ENCODE measurements at places on chromosomes 12 and 14.

GRCh38 chr14:80522411-80522810 lies 311.1 kb upstream of the DIO2 start:
- no peak for DNase-seq

- no peak for DNase-seq
These were observed 9.0 kb downstream of the RHOF start for GRCh38 chr12:121784460-121784859.

- no peak for DNase-seq
These were observed 1915.0 kb upstream of the FLRT2 start for GRCh38 chr14:83614956-83615355.

GRCh38 chr12:69630191-69630590 lies 19.5 kb upstream of the LRRC10 start:
- DNase-seq = no peak

DNA sequence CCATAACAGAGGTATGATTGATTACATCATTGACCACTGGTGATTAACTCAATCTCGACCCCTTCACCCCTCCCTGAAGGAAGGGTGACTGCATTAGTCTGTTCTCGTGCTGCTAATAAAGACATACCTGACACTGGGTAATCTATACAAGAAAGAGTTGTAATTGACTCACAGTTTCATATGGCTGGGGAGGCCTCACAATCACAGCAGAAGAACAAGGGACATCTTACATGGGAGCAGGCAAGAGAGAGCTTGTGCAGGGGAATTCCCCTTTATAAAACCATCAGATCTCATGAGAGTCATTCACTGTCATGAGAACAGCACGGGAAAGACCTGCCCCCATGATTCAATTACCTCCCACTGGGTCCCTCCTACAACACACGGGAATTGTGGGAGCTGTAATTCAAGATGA lies 55.9 kb upstream of the TMCC3 start:
- no peak for DNase-seq

All from pulmonary artery endothelial cell (primary cell).